ENCODE measurements at places on chromosomes 11 and 22.
A peak's percentile ranks its signal among the peaks of the same experiment; 100 is the strongest.

DNA sequence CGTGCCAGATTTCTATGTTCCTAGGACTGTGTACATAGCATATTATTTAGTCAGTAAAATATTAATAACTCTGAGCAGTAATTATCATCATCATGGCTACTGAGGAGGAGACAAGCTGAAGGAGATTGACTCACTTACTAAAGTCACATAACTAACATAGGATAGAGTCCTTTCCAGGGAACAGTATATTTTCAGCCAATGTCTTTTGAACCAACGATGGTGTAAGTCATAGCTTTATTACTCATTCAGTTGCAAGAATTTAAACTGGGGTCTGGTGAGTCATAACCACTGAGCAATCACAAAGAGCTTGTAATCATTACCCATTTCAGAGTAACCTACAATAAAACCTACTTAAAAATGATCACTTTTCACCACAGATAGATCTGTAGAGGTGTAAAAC is 1564.8 kb upstream of the TENM4 start:
- peak; percentile 92 for DNase-seq

GRCh38 chr22:50738649-50739227 is 734 bp downstream of the ACR start:
- no peak for DNase-seq

GRCh38 chr11:69512136-69512535 is 30.7 kb downstream of the LINC01488 start:
- no peak for DNase-seq

DNA sequence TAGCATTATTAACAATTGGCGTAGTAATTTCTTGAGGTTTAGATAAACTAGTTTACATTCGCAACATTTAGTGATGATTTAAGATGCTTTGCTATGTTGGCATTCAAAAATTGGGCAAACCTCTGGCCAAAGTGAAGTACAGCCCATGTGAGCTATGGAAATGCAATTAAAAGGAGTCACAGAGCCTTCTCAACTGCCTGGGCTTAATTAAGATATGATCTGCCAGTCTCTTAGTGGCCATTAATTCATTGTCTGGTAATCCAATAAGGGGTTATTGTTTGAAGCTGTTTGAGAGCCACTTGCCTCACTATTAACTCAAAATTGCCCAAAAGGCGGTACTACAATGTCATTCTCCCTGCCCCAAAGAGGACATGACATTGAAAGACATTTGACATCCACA is 608.9 kb downstream of the NTM start:
- DNase-seq, result no peak

- no peak for DNase-seq
These were observed 8.4 kb upstream of the RAB3IL1 start for GRCh38 chr11:61925736-61926135.

GRCh38 chr11:36431429-36432092 is 78.5 kb downstream of the TRAF6 start:
- peak; percentile 98 for DNase-seq

GRCh38 chr11:19676475-19677380 is 35.9 kb upstream of the NAV2 start:
- DNase-seq, result peak; percentile 71

GRCh38 chr11:86688398-86689179 is 16.2 kb upstream of the ME3 start:
- peak; percentile 59 for DNase-seq

DNA sequence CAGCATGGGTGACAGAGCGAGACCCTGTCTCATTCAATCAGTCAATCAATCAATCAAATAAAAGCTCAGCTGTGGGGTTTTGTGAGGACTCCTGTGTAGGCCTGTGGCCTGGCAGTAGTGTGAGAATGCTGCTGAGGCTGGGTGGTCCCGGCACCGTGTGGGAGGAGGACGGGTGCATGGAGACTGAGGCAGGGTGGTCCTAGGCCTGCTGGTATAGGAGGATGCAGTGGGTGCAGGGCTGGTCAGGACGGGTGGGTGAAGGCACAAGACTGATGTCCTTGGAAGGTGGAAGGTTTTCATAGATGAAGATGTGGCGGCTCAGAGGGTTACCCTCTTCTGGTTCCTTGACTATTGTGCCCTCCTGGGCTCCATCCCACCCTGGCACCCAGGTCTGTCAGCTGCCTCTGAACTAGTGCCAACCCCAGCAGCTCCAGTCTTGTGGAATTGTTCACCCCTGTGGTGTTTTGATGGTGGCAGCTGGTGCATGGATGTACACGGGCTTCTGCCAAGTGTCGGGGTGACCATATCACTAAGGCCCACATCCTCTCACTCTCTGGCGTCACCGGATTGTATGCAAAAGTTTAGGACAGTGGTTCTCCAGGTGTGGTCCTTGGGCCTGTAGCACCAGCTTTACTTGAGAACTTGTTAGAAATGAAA is 23.7 kb downstream of the TANGO2 start:
- DNase-seq, result no peak

- no peak for DNase-seq
These were observed 123.4 kb downstream of the CTTN start for GRCh38 chr11:70521475-70522308.

GRCh38 chr11:122102426-122102825 is 13.6 kb downstream of the BLID start:
- DNase-seq, result no peak

DNA sequence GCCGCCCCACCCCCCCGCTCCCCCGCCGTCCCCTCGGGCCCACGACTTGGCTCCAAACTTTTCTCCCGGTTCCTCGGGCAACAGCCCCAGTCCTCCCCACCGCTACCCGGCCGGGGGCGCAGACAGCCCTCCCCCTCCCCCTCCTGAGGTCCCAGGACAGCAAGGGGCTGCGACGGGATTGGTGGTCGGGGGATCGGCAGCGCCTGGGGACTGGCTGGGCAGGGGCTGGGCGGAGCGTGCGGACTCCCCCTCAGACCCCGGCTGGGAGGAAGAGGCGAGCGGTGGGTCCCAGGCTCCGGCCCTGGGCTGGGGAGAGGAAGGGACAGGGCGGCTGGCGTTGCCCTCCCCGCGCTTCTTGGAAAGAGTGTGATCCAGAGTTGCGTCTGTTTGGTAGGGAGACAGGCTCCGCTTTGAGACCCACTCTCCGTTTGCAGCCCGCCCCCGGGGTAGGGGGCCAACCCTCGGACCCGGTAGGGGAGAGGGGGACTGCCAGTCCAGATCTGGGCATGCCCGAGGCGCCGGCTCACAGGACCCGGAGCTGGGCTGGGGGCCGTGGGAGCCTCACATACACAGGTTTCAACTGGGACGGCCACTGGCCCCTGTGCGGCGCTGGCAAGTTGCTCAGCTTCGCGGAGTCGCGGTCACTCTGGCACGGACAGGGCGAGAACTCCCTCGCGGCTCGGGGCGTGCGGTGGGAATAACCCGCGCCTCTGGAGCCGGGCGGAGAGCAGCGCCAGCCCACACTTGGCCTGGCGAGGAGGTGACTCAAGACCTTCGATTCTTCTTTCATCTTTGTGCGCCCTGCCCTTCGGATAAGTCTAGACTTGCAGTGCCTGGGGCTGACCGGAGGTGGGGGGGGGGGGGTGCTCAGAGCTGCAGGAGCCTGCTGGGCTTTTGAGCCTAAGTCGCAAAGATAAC is 999 bp downstream of the TSKU start:
- peak; percentile 85 for DNase-seq

DNA sequence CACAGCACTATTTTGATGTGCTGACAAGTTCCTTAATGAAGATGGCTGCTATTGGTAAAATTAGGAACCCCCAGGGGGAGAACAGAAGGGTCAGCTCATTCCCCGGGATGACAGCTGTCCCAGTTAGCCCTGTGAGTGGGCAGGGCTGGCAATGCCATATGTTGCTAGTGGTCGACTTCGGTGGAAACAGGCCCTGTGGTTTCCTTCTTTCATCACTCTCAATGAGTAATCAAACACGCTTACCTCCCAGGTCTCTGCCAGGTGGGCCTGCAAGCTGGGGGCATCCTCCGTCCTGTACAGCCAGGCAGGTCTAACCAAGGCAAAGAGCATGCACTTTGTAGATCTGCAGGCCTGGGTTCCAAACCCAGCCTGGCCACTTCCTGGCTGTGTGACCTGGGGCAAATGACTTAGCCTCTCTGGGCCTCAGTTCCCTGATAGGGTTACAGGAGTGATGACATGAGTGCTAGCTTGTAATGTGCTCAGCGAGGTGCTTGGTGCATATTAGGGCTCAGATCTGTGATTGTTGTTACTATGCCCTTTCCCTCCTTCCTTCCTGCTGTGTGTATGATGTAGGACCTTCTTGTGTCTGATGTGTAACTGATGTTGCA is 85.2 kb downstream of the TSPAN18 start:
- DNase-seq, result no peak

DNA sequence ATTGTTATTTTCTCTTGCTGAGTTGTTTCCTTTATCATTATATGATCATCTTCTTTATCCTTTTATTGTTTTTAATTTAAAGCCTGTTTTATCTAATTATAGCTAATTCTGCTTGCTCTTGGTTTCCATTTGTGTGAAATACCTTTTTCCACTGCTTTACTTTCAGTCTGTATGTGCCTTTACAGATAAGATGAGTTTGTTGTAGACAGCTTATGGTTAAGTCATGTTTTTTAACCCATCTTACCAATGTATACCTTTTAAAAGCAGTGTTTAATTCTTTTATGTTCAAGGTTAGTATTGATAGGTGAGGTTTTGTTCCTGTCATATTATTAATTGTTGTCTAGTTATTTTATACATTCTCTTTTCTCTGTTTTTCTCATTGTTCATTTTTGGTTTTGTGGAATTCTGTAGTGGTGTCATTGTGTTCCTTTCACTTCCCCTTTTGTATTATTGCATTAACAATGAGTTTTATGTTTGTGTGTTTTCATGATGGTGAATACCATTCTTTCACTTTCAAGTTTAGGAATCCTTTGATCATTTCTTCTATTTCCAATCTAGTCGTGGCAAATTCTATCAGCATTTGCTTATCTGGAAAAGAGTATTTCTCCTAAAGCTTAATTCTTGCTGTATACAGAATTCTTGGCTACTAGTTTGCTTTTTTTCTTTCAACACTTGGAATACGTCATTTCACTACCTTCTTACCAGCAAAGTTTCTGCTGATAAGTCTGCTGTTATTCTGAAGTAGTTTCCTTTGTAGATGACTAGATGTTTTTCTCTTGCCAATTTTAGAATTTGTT is 21.8 kb downstream of the OR5AN1 start:
- DNase-seq, result no peak

DNA sequence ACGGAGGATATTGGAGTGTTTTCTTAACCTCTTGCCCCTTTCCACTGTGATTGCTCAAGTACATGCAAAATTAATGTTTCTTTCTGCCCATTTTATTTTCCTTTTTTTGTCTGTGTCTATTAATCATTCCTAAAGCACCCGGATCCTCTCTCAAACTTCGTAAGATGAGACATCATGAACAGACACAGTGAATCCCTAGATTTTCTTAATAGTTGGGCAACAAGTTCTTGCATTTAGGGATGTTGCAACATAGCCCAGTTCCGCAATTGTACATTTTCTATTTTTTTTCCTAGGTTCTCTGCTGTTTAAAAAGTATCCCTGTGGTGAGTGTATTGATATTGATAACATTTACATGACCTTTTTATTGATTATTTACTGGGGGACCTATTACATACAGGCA is 2.9 kb downstream of the FAM111A start:
- peak; percentile 2 for DNase-seq

DNA sequence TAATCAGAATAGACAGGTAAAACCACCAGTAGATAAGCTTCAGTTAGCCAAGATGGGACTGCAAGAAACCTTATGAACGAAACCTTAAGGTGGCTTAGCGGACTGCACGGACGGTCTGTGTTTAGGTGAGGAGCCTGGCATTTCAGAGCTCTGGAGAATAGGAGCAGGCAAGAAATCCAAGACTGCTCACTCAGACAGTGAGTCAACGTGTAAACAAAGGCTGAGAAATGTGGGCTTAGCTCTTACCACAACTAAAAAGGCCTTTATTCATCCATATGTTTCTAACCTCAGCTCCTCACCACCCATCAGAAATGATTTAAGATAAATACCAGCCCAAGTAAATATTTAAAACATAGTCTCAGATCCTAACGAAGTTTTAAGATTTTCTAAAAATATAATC is 657.7 kb downstream of the OPCML start:
- peak; percentile 88 for DNase-seq

GRCh38 chr22:36608987-36609386 is 80.0 kb upstream of the EIF3D start:
- DNase-seq, result no peak

DNA sequence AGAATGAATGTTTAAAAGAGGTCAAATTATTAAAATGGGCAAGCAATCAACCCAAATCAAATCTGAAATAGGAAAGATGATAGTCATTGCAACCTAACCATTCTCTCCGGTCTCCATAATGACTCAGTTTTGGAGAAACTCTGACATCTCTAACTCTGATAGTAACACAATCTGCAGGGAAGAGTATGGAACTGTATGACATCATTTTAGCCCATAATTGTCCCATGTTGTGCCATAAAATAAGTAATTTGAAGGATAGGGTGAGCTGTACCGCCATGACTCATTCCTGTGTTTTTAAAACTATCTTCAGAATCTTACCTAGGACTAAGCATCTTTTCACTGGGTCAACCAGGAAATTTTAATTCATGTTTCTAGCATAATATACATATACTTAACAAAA is 350.8 kb downstream of the DLG2 start:
- DNase-seq, result no peak

DNA sequence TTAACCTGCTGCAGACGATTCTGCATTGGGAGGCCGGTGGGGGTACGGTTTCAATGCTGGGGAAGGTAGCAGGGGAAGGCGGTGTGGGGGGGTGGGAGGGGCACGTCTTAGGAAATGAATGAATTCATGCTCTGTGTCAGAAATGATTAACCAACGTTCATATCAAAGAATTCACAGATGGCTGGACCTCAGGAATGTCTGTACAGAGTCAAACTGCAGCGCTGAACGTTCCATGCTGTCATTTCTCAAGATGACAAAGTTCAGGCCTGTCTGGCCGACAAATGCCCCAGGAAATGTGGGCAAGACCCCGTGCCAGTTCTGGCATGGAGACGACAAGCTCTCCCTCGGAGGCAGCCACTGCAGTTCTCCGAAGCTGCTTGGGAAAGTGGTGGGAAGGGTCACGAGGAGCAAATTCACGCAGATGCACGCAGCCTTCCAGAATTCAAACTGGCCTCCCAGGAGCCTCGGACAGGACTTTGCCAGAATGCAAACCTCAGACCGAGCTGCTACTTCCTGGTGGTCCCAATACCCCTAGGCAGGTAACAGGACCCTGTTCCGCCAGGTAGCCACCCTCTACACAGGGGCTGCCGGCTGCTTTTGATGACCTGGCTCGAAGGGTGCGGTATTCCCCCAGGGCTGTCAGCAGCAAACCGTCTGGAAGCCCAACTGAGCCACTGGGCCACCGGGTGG is 81.5 kb downstream of the TRMU start:
- DNase-seq, result peak; percentile 65

GRCh38 chr22:45923835-45924234 is 53.1 kb downstream of the WNT7B start:
- no peak for DNase-seq

- DNase-seq, result no peak
These were observed 62.9 kb downstream of the JAM3 start for GRCh38 chr11:134131628-134132244.

GRCh38 chr22:39718206-39718605 is 147.7 kb downstream of the CACNA1I start:
- no peak for DNase-seq

- no peak for DNase-seq
These were observed 2.2 kb downstream of the SLC35C1 start for GRCh38 chr11:45806937-45807791.

Measured in astrocyte of the spinal cord (primary cell).